ENCODE measurements at places on chromosomes 4 and X.

- no peak for DNase-seq
These were observed 49.8 kb downstream of the BEND2 start for GRCh38 chrX:18170910-18171309.

DNA sequence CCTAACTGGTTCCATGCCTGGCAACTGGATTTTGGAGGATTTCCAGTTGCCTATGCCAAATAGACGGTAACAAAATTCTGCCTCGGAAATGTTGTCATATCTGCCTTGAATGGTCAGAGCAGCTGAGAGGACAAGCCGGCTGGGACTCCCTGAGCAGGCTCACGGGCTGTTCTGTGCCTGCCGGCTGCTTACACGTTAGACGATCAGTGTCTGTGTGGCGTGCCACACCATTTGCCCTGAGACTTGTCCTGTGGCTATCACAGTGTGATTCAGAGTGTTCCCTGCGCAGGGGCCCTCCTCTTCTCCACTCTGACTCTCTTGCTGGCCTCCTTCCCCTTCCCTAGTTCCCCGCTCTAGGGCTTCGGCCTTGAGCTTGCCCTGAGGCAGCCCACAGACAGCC is 42.4 kb downstream of the RAI2 start:
- DNase-seq = no peak

GRCh38 chr4:86960557-86960961 is 25.7 kb downstream of the AFF1 start:
- no peak for DNase-seq

GRCh38 chrX:74911494-74911893 is 13.8 kb downstream of the NEXMIF start:
- DNase-seq = no peak

- DNase-seq = no peak
These were observed 59.6 kb upstream of the MXD4 start for GRCh38 chr4:2321279-2322196.

Data from NCI-H1048 (cell line).